ENCODE measurements at places on chromosomes 6 and 20.

GRCh38 chr20:7285918-7286556 lies 518.6 kb downstream of the BMP2 start:
- ATAC-seq = no peak

DNA sequence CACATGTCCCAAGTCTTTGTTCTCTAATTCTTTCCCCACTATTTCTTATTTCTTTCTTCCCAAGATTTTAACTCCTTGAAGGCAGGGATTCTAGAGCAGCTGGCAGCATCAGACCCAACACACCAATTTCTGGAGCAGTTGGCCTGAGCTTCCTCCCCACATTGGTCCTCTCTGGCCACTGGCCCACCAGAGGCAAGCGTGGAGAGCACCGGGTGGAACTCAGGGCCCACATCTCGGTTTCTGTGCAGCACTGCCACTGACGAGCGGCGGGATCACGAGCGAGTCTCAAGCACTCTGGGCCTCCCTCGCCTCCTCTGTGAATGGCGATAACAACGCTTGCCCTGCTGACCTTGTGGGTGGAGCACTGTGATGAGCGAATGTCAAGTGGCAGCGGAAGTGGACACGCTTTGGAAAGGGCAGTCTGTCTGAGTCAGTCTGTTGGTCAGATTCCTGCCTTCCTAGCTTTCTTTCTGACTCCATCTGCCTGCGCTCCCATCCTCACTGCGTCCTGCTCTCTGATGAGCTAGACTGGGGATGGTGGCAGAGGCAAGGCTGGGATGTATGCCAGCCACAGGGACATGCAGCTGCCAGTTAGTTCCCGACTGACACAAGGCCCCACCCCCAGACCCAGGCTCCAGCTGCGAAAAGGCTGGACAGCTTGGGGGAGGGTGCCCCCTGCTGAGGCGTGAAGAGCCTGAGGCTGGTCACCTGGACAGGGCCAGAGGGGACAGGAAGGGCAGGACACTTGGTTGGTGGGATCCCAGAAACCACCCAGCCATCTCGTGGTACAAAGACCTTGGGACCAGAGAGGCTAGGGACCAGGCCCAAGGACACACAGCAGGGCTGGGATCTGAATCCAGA lies 4.5 kb upstream of the SPDEF start:
- no peak for ATAC-seq

GRCh38 chr20:45323731-45324130 lies 15.6 kb upstream of the MATN4 start:
- ATAC-seq = no peak

DNA sequence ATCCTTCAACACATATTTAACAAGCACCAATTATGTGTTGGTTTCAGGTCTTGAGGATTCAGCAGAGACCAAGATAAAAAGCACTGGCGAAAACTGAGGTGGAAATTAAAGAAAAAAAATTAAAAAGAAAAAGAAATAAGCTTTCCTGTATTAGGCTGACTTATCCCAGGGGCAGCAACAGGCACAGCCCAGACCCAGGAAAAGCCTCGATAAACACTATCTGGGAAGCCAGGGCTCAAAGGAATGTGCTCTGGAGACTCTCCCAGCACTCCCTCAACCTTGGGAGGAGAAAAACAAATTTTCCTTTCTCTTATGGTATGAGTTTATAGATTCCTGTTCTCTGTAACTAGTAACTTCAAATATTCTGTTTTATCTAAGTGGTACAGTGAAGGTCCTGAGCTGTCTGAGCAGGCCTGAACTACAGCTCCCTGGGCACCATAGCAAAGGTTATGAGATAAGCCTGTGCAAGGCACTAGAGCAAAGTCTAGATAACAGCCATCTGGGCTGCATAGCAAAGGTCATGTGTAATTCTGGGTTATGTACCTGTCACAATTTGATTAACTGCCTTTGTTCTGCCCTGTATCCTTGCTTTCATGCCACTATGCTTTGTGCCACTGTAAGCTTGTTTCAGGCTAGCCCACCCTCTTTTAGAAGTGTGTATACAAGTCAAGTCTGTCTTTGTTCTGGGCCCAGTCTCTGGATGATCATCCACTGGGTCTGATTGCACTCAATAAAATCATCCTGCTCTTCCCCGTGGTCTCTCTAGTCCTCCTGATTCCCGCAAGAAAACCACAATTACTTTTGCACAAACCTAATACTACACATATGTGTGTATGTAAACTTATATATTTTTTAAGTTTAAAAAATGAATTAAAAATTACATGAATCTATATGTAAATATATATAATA lies 54.0 kb downstream of the IL22RA2 start:
- no peak for ATAC-seq

- no peak for ATAC-seq
These were observed 668 bp upstream of the RPP40 start for GRCh38 chr6:5004373-5005037.

DNA sequence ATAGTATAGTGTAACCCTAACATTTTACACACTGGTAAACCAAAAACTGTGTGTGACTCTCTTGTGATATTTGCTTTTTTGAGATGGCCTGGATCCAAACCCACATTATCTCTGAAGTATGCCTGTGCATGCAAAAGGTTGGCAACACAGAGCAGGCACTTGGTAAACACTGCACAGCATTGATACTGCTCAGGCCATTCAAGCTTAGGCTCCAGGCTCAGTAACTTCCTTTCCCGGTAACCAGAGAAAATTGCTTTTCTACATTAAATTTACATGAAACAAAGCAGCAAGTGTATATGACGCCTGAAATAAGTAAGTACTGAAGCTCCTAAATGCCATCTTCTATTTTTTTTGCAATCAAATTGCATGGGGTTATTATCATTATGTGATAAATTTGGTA lies 205.7 kb downstream of the EPM2A start:
- no peak for ATAC-seq

DNA sequence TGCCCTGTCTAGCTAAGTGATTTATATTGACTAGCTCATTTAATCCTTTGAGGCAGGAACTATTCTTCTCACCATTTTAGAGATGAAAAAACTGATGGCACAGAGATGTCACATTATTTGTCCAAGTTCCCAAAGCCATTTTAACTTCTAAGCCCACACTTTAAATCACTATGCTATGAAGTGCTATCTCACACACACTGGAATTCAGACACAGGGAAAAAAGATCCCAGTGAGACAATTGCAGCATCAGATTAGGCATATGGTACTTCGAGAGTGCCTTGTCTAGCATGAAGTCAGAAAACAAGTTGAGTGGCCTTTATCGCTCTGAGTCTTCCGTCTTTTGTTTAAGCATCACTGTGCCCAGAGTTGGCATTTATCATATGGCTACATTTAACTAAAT lies 54.1 kb upstream of the PDE7B start:
- ATAC-seq = no peak

GRCh38 chr20:31717478-31718201 lies 5.0 kb downstream of the BCL2L1 start:
- peak; percentile 90 for ATAC-seq

DNA sequence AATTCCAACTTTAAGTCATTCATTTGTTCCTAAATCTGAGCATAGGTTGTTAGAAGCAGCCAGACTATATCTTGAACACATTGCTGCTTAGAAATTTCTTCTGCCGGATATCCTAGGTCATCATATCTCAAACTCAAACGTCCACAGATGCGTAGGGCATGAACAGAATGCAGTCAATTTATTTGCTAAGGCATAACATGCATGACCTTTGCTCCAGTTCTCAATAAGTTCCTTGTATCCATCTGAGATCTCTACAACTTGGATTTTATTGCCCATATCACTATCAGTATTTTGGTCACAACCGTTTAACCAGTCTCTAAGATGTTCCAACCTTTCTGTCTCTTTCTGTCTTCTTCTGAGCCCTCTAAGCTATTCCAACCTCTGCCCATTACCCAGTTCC lies 210.9 kb upstream of the MANEA start:
- ATAC-seq = no peak

- ATAC-seq = no peak
These were observed 111.2 kb downstream of the TRERF1 start for GRCh38 chr6:42340511-42340910.

DNA sequence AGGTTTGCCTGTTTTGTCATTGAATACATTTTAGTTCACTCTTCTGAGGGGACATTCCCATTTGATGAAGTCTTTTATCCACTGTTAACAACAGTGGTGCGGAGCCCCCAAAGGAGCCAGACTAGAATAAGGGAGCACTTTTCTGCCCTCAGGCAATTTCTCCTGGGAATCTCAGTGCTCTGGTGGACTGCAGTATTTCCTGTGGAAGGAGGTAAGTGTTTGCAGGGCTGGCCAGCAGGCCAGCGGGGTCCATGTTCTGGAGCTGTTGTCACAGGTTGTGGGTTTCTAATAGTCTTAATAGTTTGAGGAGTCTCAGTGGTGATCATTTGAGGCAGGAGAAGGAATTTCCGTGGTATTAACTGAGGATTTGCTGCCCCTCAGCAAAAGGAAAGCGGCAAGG lies 83.5 kb downstream of the ASXL1 start:
- ATAC-seq = no peak

DNA sequence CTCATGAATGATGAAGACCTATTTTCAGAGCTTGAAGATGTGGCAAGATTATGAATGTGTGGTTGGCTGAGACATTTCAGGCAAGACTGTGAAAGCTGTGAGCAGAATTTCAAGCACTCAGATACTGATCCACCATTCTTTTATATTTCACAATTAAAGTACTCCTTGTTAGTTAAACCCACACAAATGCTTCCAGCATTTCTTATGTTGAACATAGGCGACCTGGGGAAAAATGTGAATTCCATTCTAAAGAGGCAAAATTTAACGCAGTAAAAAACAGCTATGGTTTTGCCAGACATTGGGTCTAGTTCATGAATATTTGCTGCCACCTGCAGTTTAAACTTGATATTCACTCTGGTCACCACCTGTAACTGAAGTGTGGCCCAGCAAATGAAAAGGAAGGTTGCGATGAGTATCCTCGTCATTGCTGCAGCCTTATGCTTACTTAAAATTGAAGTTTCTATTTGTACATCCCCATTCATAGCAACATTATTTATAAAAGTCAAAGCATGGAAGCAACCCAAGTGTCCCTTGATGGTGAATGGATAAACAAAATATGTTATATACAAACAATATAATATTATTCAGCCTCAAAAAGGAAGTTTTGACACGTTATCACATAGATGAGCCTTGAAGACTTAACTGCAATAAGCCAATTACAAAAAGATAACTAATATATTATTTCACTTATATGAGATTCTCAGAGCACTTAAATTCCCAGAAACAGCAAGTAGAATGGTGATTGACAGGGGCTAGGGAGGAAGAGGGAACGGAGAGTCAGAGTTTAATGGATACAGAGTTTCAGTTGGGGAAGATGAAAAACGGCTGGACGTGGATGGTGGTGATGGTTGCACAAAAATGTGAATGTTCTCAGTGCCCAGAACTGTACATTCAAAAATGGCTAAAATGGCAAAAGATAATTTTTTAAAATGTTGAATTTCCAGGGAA lies 32.4 kb upstream of the FAM184A start:
- ATAC-seq = peak; percentile 73

DNA sequence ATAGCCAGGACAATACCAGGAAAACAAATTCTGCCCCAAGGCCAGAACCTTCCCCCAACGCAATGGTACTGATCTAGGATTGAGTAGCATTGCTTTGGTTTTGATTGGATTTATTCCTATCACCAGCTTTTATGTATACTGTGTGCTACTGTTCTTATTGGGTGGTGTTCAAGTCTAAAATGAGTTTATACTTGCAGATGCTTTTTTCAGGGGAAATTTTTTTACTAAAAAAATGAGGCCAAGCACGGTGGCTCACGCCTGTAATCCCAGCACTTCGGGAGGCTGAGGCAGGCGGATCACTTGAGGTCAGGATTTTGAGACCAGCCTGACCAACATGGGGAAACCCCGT lies 116.8 kb downstream of the ZMYND8 start:
- no peak for ATAC-seq

- ATAC-seq = no peak
These were observed 56.2 kb upstream of the TBC1D7 start for GRCh38 chr6:13384506-13384905.

DNA sequence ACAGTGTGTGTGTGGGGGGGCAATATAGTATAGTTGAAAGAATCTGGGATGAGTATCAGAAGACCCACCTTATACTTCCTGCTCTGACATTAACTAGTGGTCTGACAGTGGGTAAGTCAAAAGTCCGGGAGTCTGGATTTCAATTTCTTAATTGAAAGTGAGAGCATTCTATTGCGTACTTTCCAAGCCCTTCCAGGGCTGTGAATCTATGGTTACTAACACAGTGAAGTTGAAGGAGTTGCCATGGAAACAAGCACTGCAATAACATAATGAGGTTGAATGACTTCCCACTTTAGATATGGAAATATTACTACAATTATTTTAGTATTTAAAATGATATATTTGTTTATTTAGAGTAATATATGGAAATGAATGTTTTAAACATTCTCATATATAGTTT lies 80.2 kb downstream of the MLIP start:
- no peak for ATAC-seq

DNA sequence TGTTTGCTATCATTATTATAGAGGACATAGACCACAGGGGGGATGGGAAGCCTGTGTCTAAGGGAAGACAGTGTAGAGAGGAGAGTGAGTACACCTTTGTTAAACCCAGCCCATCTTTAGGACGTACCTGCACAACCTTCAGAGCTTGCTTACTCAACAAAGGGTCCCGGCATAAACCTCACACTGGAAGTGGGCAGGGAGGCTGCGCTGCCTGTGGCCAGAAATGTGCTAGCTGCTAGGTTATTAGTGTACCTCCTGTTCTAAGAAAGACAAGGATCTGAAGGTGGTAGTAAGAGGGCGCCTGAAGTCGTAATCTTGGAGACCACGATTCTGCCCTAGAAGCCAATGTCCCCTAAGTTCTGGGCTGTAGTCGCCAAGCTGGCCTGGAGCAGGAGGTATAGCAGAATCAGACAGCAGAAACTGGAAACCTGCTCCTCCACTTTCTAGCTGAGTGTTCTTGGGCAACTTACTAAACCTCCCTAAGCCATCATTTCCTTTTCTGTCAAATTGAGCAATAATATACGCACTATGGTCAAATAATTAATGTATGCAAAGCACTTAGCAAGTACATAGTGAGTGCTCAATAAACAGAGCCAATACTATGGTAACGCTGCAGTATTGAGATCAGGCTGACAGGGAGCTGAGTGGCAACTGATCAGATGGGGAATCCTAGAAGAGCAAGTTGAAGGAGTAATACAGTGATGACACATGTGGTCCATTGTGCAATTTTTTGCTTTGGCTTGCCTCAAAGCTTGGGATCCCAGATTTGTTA lies 16.8 kb upstream of the AKIRIN2 start:
- no peak for ATAC-seq

DNA sequence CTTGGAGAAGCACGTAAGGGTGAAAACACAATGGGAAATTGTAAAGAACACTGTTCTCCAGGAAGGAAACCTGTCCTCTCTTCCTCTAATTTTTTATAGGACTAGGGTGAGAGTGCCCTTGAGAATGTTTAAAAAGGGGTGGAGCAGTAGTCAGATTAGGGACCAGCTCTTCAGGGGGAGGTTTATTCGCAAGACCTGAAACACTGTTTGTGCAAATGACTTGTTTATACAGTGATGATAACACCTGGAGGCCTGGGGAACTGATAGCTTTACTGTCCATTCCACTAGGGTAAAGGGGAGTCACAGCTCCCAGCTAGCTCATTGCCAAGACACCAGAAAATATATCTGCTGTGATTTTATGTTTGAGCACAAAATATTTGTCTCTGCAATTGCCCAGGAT lies 8.1 kb upstream of the FUT9 start:
- no peak for ATAC-seq

- no peak for ATAC-seq
These were observed 34.7 kb upstream of the ADGRF4 start for GRCh38 chr6:47663462-47664216.

Measured in stimulated activated memory B cell treated with anti-CD40 and anti-IgM and Interleukin-4, amounts not matched to agents 10 μg/mL and 1 μg/mL and 100 μg/mL, for 72 hours (primary cell).